ENCODE measurements at places on chromosomes 13 and 19.

DNA sequence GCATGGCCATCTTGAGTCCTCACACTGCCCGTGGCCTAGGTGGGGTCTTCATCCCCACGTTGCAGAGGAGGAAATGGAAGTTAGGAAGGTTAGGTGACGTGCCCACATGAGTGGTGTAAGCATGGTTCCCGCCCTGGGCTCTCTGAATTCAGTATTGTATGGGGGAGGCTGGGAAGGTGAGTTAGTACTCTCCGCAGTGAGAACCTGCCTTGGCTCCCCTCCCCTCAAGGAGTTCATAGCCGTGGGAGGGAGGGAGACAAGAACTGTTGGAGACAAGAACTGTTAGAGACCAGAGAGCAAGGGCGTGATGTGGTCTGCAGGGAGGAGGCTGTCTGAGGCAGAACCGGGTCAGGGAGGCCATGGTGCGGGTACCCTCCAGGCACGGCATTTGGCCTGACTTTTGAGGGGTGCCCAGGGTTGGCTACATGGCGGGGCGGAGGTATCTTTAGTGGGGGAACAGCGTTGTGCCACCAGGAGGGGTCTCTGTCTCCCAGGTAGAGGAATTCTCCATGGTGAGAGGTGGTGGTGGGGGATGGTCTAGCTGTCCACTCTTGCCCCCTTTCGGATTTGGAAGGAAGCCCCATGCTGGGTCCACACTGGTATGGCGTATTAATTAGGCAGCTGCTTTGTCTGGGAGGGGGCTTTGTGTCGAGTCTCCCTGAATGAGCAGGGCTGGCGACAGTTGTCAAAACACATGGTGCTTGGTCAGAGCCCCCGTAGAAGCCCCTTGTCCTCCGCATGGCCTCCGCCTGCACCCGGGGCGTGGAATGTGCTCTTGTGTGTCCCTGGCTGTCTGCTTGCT is 45.8 kb downstream of the CAPN12 start:
- ATAC-seq, result peak; percentile 6

DNA sequence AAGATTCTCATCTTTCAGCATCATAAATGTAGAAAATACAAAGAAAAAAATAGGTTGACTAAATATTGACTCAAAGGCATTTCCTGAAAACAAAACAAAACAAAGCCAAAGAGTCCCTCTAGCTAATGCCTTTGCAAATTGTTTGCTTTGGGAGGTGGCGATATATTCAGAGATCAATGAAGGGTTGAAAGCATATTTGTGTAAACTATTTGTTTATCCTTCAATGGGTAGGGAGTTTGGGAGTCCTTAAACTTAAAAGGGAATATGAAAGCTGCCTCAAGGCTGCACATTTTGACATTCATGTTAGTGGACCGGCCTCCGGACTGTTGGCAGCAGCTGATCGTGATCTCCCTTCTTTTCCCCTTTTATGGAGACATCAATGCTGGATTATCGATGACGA is 257.5 kb downstream of the ITGBL1 start:
- ATAC-seq, result no peak

DNA sequence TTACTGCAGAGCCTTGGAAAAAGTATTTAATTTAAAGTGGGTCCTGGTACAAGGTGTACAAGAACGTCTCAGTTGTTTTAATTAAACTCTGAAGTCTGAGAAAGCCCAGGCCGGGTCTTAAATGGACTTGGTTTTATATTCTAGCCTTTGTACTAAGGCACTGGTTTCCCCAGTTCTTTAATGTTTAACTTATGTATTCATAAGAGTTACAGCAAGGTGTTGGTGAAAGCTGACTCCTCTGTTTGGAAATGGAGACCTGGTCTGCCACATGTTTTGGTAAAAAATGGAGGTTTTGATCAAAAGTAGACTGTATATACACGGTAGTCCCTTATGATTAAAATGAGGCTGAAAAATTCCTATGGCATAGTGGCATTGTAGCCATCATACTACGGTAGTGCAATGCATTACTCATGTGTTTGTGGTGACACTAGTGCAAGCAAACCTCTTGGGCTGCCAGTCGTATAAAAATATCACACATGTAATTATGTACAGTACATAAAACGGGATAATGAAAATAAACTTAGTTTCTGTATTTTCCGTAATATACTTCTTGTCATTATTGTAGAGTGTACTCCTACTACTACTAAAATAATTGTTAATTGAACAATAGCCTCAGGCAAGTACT is 883.4 kb upstream of the SPRY2 start:
- ATAC-seq, result no peak

- ATAC-seq, result no peak
Observed at GRCh38 chr19:14028901-14029300, 953 bp downstream of the RLN3 start.

DNA sequence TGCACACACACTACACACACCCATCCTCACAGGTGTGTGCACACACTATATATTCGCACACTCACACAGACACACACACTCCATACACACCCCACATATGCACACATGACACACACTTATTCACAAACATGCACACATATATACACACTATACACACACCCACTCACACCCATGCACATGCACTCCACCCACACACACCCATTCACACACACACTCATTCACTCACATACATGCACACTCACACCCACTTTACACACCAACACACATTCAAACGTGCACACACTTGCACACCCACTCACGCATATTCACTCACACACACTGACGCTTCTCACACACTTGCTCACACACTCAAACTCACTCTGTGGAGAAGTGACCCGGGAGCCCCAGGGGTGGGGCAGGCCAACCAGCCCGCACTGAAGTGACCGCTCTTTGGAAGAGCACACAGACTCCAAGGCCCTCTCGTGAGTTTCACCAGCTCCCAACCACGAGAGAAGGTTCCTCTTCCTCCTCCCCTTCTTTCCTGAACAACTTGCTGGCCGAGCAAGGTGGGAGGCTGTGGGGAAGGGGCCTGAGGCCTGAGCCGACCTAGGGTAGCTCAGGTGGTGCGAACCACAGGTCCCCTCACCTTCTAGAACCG is 86.1 kb upstream of the TM9SF2 start:
- ATAC-seq, result no peak

GRCh38 chr13:111395511-111396393 is 75.3 kb downstream of the TEX29 start:
- ATAC-seq, result no peak

GRCh38 chr13:50989476-50989875 is 79.9 kb downstream of the RNASEH2B start:
- no peak for ATAC-seq

- no peak for ATAC-seq
Observed at GRCh38 chr13:102234618-102235017, 167.2 kb downstream of the FGF14 start.

- no peak for ATAC-seq
Observed at GRCh38 chr13:32029684-32030083, 1.9 kb upstream of the FRY start.

- peak; percentile 88 for ATAC-seq
Observed at GRCh38 chr19:49157445-49158224, at the start of gene TRPM4. TSS of gene TRPM4 (plus strand) at chr19:49157792. CDS start at chr19:49157867, 75 bp downstream.

DNA sequence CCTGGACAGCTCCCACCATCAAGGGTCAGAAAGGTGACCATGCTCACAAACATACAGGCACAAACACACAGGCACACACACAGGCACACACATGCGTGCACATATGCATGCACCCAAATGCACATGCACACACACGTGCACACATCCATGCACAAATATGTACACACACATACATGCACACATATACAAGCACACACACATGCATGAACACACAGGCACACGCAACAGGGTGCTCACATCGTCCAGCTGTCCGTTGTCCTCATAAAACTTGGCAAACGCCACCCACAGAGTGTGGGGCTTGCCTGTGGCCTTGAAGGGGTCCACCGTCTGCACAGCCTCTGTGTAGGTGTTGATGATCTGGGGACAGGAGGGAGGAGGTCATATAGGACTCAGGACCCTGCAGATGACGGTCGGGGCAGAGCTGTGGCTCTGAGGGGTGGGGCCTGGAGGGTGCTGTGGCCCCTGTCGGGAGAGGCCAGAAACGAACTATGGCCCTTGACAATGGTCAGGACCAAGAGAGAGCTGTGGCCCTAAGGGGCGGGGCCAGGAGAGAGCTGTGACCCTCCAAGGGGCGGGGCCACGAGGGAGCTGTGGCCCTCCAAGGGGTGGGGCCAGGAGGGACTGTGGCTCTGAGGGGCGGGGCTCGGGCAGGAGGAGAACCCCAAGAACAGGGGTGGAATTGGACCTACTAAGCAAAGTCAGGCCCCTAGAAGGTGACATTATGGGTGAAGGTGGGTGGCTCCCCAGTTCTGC is 6.2 kb downstream of the XAB2 start:
- ATAC-seq, result no peak

GRCh38 chr13:77338329-77338728 is 11.4 kb upstream of the MYCBP2 start:
- no peak for ATAC-seq

- no peak for ATAC-seq
Observed at GRCh38 chr19:33704271-33704670, 82.5 kb downstream of the CHST8 start.

DNA sequence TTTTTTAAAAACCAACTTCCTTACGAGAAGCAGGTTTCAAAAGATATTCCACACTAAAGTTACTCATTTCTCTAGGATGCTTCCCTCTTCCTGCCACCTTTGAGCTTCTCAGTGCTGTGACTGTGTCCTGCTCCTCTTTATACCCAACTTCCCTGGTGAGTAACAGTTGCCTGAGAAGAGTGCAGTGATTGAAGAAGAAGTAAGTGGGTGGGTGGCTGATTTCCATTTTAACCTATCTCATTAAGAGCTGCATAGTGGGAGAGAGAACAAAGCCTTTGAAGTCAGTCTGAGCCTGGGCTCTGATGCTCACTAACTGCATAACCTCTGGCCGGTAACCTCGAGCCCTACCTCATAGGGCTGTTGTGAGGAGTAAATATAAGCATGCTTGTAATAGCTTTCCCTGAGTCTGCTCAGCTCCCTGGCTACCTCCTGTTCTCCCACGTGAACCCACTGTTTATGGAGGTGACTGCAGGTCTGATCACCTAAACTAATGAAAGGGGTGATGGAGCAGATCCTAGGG is 977.3 kb downstream of the UQCRFS1 start:
- no peak for ATAC-seq

GRCh38 chr19:44643605-44644401 is at the start of gene PVR:
TSS of gene PVR (plus strand) at chr19:44643910. CDS start at chr19:44644097, 187 bp downstream.
- peak; percentile 74 for ATAC-seq

DNA sequence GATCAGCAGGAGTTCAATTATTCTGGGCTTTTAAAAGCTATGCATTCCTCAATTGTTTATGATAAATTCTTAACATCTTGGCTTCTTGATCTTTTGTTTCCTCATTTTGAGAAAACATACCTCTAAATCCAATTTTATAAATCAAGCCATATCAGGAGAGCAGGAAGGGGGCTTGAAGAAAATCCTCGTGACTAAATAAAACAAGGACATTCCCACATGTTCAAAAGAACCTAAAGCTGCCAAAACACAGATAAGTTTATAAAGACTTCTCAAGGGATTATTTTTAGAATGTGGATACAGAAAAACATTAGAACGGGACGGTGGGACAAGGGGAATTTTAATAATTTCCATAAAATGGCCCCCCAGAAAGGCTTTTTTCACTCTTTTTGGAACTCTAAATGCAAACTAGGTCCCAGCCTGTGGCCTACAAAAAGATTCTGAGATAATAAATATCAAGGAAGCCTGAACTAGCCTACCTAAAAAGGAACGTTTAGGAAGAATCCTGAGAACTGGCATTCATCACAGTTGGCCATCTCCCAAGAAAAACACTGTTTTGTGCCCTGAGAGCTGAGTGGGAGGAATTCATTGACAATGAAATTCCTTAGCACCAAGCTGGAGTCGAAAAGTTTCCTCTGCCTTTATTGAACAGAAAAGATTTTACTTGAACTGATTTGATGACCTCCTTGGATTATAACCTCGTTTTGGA is 30.1 kb downstream of the ZAR1L start:
- no peak for ATAC-seq

GRCh38 chr19:38977445-38978325 is 2.1 kb upstream of the FBXO17 start:
- ATAC-seq, result no peak

GRCh38 chr13:42880056-42880605 is 98.7 kb downstream of the FAM216B start:
- ATAC-seq, result no peak

DNA sequence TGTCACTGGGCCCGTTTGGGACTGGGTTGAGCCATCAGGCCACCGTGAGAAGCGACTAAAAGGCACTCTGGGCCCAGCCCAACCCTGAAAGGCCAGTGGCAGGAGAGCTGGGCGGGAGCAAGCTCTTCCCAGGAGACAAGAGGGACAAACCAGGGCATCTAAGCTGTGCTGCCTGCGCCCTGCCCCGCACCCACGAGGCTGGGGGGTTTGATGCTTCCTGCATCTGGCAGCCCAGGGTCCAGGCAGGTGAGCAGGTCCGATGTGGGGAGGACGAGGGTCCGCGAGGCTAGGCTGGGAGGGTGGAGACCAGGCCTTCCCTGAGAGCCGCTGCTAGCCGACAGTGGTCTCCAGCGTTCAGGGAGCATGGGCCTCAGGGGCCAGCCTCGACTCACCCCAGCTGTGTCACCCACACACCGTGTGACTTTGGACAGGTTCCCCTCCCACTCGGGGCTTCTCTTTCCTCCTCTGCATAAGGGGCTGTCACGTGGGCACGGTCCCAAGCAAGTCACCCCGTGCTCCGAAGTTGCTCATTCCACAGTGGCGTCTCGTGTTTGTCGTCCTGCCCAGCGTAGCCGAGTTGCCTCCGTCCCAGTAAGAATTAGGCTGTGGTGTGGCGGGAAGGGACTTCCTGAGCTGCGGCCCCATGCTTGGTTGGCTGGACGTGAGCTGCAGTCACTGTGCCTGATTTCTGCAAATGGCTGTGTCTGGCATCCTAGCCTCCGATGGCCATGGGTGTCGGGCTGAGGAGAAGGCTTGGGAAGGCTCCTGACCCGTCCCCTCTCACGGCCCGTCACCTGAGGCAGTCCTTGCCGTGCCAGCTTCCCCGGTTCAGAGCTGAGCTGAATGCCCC is 15.8 kb downstream of the PLIN4 start:
- ATAC-seq, result no peak

- ATAC-seq, result no peak
Observed at GRCh38 chr19:33780746-33781145, 15.9 kb upstream of the KCTD15 start.

GRCh38 chr13:75404726-75405125 is 77.2 kb downstream of the TBC1D4 start:
- ATAC-seq, result no peak

GRCh38 chr13:44181931-44182330 is 191.7 kb upstream of the SERP2 start:
- ATAC-seq, result no peak

All from motor neuron (in vitro differentiated cells).